Amygdala (tissue), 56 donors: ENCODE measurements at places on chromosomes 11 and 22.
A peak's percentile ranks its signal among the peaks of the same experiment; 100 is the strongest.

DNA sequence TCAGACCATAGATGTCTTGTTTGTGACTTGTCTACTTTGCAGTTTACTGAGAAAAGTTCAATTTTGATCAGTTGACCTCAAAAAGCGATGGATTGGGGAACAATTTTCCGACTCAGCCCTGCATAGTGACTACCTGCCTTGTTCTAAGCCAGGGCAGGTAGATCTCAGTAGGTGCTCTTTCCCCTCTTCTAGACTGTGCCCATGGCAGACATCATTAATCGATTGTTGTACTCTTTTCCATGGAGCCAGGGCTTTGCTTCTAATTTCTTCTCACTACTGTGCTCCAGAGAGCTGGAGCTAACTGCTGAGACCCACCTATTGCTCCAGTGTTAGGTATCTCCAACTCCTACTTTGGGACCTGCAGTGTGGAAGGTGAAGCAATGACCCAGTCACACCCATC lies 9.9 kb downstream of the RAB36 start:
- DNase-seq = no peak

GRCh38 chr11:104997288-104997687 lies 25.7 kb downstream of the CASP5 start:
- no peak for DNase-seq

DNA sequence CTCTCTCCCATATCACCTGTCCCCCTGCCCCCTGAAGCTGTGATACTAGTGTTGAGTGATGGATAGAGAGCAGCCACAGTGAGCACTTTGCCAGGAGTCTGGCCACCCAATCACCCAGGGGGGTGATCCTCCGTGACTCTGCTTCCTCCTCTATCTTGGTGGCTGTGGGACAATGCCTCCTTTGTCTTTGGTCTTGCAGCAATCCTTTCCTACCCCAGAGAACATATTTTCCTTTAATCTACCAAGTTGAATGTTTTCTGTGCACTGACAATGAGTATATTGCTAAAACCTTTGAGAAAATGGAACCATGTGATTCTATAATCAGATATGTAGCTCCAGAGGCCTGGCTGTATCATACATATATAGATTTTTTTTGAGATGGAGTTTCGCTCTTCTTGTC lies 58.1 kb upstream of the HEPHL1 start:
- DNase-seq = no peak

DNA sequence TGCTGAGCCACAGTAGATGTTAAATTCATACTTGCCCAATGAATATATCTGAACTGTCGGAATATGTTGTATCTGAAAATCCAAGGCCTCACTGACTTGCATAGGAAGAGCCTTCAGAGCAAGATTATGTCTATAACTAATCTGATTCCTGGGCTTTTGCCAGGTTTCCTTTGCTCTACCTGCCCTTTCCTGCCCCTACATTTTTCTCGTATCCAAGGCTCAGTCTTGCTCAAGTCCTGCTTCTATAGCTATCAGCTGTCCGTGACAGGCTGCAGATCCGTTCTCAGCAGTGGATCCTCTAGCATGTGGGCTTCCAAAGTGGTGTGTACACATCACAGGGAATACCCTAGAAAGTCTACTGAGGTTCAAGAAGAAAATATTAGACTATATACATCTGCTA lies 18.8 kb upstream of the USP47 start:
- no peak for DNase-seq

GRCh38 chr11:75595429-75595828 lies 33.4 kb downstream of the SERPINH1 start:
- no peak for DNase-seq

GRCh38 chr11:115958089-115959000 lies 454.1 kb upstream of the CADM1 start:
- no peak for DNase-seq

GRCh38 chr11:60367009-60367408 lies 11.3 kb upstream of the MS4A7 start:
- no peak for DNase-seq

GRCh38 chr11:116478669-116479668 lies 293.8 kb downstream of the BUD13 start:
- no peak for DNase-seq

DNA sequence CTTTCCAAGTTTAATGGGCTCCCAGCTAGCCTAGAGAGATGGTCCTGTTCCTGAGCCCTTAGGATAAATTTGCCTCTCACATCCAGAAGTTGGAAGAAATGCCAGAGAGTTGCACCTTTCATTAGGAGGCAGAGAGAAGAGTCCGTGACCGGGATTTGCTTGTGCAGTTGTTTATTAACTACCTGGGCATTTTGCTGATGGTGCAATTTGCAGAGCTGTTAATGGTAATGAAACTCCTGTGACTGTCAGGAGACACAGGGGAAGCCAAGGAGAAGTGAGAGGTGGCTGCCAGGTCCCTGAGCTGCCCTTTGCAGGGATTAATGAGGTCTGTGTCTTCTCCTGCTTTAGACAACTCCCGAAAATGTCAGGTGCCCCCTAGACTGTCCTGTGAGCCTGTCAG lies 69.1 kb upstream of the B3GAT1 start:
- DNase-seq = no peak

- DNase-seq = no peak
Measured at GRCh38 chr11:44290208-44290607, 19.7 kb downstream of the ALX4 start.

- DNase-seq = no peak
Measured at GRCh38 chr22:29769723-29770321, 2.7 kb downstream of the UQCR10 start.

DNA sequence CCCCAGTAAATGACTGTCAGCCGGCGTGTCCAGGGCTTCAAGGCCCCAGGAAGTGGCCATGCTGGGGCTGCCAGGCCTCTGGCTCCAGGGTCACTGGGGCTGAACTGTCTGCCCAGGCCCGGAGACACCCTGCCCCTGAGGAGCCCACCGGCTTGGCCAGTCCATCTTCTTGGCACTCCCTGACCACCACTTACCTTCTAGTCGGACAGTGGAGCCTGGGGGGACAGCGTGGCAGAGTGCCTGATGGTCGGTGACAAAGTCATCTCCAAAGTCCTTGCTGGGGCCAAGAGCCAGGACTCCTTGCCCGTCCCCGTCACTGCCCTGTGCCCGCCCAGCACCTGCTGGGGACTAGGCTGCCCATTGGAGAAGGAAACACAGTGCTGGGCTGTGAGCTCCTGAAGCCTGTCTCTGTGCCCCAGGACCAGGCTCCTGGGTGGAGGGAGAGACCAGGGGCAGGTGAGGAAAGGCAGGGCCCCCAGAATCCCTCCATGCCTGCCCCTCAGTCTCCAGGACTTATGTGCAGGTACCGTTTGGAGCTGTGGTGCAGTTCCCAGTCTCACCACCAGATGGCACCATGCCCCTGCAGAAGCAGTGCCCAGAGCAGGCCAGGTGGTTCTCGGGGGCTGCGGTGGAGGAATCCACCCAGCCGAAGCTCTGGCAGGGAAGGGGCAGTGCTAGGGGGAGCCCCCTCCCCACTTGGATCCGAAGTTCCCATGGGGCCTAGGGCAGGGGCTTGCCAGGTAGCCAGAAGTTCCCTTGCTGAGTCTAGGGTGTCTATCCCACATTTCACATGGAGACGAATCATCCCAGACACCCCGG lies 6.0 kb upstream of the CCDC188 start:
- no peak for DNase-seq

DNA sequence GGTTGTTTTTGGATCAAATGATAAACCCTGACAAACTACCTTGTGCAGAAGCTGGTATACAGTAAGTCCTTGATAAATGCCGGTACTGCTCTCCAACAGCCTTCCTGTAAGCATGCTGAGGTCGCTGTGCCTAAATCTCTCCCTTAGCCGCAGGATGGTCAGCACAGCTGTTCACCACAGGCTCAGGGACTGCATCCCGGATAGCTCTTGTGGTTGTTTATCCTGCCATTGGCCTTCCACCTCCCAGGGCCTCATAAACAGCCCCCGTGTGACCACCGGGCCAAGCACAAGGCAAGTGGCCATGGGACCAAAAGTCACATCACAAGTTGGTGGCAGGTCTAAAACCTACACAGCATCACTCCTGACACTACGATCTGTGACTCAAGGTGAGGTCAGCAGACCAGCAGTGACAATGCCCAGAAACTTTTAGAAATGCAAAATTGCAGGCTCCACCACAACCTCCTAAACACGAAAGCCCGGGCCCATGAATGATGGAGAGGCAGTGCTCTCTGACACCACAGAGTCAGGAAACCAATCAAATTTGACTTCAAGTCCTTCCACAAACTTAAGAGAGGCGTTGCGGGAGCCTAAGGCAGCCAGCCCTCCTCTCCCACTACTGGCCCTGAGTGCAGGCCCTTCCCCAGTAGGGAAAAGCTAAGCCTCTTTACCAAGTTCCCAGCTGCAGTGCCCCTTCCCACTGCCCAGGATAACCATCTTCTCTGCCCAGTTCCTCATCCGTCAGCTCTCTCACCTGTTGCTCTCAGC lies 3.9 kb downstream of the SPATA19 start:
- DNase-seq = no peak

- DNase-seq = no peak
Measured at GRCh38 chr22:28183078-28183860, 264.2 kb upstream of the PITPNB start.

DNA sequence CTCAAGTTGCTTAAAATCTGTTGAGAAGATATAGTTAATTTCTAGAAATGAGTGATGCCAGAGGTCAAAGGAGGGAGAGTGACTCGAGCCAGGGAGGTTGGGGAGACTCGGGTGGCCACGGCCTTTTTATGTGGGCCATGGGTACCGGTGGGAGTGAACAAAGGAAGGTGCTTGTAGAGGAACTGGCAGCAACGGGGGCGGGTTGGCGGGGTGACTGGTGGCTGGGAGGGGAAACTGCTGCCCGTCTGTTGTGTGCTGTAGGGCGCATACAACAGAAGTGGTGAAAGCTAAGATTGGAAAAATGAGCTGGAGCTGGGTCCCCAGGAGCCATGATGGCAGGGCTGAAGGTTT lies 5.4 kb downstream of the DAGLA start:
- DNase-seq = no peak

- peak; percentile 49 for DNase-seq
Measured at GRCh38 chr11:110463153-110463552, 33.4 kb downstream of the FDX1 start.

GRCh38 chr11:17463546-17464174 lies 13.0 kb downstream of the ABCC8 start:
- DNase-seq = no peak

GRCh38 chr11:98296091-98296880 lies 724.5 kb upstream of the CNTN5 start:
- DNase-seq = no peak

DNA sequence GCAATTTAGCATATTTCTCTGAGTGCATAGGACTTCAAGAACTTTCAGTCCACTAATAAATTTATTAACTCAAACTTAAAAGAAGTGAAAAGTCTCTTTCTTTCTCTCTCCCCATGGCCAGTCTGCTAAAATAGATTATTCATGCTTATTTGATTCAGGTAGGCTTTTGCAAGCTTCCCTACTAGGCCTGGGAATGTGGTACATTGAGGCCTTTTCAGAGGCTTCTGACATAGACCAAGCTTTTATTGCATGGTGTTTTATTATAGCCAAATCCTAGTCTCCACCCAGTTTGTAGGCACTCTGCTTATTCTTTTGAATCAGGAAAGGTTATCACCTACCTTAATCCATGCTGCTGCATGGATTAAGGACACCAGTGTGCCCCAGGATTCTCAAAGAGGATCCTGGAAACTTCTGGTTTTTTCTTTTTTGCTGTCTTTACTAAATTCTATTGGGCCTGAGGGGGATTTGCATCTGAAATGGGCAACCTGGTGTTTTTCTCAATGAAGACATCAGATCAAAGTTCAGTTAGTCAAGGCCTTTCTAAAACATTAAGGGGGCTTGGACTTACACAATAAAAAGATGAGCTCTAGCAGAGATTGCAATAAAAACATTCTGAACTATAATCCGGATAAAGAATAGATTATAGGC lies 92.2 kb downstream of the ELP4 start:
- no peak for DNase-seq

DNA sequence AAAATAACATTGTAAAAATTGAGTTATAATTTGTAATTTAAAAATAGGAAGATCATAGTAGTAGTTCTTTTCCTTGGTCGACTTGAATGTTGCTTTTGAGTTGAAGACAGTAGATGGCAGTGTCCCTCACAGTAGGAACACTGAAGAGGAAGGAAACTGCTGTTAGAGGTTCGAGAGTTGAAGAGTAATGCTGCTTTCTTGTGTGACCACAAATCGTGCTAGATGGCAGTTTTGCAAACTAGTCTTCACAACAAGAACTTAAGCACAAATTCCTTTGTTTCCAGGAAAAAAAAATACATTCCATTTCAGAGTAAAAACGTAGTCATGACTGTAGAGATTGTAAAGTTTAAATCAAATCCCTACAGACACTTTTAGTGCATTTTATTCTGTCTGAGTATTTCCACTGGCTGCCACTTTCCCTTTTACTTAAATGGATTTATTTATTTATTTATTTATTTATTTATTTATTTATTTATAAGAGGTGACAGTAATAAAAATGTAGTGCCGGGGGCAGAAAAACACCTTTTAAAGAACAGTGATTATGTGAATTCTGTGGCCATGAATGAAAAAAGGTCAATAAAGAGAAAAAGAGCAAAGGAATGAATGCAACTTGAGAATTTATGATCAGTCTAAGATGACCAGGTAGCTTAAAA lies 54.6 kb downstream of the SPECC1L start:
- DNase-seq = no peak

- no peak for DNase-seq
Measured at GRCh38 chr11:69630424-69630823, 10.5 kb upstream of the CCND1 start.

DNA sequence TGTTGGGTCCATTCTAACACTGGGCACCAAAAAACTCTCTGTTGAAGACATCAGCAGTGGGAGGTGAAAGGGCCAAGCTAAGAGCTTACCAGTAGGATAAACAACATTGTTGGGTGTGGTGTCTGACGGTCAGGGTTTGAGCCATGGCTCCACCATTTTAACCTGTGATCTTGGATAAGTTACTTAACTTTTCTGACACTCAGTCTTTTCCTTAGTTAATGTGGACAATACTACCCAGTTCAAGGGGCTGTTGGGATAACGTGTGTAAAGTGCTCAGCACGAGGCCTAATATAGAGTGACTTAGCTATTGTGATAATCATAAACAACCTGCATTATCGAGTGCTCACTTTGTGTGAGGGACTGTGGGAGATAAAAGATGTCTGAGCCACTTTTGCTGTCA lies 6.1 kb downstream of the UCP3 start:
- DNase-seq = no peak

DNA sequence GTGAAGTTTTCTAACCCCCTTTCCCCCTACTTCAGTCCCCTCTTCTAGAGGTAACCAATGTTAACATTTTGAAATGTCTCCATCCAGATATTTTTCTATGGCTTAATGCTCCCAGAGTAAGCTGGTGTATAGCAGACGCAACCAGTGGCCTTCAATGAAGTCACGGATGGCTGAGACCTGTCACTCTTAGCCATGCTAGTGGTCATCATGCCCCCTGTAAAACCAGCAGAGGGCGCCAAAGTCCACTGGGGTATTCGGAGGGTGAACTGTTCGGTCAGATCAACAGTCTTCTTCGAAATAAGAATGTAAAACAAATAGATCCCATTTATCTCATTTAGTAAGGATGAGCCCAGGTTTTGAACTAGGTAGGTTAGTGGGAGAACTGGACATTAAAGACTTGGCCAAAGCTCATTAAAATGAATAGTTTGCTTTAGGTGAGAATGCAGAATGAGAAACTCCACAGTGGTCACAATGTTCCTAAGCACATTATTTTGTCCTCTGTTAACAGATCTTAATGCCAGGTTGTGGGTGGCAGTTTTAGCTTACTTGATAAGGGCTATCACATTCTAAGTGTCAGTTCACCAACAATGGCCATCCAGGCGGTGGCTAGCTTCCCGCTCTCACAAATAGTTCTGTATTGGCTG lies 8.6 kb upstream of the MMP8 start:
- DNase-seq = no peak

- DNase-seq = no peak
Measured at GRCh38 chr11:72924568-72925190, 110.5 kb downstream of the ATG16L2 start.
